SK-N-DZ (cell line): ENCODE measurements at places on chromosomes 3 and 15.

DNA sequence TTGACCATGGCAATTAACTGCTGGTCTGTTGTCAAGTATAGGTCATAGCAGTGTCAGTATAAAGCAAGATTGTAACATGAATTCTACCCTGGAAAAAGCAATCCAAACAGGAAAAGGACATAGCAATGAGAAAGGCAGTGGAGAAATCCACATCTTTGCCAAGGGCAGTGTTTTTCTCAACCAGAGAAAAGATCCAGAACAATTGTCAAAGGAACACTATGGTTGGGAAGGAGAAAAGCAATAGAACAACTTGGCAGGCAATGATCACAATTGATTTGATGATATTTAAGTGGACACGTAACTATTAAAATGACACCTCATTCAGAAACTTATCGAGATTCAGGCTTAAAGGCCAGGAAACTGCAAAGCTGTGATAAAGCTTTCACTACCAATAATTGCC, 271.1 kb downstream of the DIPK2A start:
- DNase-seq: no peak

DNA sequence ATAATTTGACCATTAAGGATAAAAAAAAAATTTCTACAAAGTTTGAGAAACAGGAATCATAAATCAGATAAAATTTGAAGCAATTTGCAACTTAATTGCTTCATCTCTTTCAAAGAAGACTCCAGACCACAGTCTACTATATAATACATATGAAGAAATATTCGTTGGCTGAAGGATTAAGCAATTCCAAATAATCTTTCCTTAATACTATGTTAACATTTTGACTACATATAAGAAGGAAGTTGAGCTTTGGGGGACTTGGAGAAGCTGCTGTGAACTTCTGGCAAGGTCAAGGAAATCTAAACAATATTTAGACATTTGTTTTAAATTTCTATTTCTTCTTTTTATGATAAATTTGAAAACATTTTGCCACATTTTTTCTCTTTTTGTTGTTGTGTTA, 13.5 kb upstream of the GABRR3 start:
- DNase-seq: no peak

- no peak for DNase-seq
Measured at GRCh38 chr3:120489421-120489820, 38.6 kb upstream of the FSTL1 start.

DNA sequence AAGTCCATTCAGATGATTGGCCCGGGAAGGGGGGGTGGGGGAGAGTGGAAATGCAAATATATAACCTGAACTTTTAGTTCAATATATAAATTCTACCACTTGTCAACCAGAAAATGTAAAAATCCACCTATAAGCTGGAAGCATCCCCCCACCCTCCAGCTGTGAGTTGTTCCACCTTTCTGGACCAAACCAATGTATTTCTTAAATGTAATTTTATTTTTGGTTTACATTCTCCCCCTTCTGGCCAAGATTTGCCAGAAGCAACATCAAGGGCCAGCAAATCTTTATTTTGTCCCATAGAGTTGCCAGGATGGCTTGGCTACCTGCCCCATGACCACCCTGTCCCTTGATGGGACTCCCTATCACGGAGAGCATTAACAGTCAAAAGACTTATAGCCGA, 545.7 kb downstream of the TBL1XR1 start:
- no peak for DNase-seq

DNA sequence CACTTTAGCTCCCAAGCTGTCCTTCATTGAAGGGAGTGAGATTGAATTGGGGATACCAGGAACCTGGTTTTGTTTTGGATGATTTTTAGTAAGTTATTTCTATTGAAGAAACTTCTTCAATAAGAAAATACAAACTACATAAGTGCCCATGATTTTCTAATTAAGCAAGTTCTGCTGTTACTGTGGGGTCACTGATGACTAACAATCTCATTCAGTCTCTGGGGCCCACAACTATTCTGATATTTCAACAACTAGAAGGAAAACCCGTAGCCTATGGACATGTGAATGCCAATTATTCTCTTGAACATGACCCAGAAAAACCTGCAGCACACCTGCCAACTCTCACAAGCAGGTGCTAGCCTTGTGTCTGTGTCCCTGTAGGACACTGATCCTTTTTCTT, 184.6 kb downstream of the DCLK3 start:
- no peak for DNase-seq

- no peak for DNase-seq
Measured at GRCh38 chr15:90598031-90598577, 68.4 kb downstream of the CRTC3 start.

DNA sequence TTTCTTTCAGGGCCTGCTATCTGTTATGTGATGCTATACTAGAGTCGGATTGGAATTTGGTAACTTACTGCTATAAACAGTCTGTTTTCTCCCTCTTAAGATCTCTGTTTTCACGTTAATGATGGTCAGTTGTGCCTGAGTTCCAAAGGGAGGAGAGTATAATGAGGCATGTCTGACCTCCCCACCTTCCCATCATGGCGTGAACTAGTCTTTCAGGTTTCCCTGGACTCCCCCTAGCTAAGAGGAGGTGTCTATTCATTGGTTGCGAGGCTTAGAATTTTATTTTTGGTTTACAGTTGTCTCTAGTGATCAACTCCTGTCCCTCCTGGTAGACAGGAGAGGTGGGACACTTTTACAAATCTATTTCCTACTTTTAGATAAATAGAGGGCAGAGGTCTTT, 27.8 kb upstream of the PXYLP1 start:
- no peak for DNase-seq

GRCh38 chr3:180704532-180704931, 25.2 kb upstream of the CCDC39 start:
- DNase-seq: no peak

- DNase-seq: no peak
Measured at GRCh38 chr3:147407498-147408187, 1.3 kb upstream of the ZIC4 start.

- no peak for DNase-seq
Measured at GRCh38 chr15:50057905-50058639, 61.0 kb downstream of the ATP8B4 start.

DNA sequence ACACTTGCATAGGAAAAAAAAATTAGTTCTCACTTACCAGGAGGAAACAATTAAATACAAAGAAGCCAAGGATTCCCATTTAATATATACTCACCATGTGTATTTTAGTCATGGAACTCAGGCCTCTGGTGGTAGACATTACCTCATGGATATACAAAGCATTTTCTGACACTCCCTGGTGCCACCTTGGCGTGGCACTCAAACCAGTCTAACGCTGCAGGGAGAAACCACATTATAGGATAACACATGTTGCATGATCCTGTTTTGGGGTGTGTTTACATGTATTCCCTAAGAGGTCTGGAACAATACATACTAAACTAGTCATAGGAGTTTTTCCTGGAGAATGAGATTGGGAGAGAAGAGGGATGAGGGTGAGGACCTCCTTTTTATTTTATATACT, 5.9 kb upstream of the RTF1 start:
- no peak for DNase-seq

DNA sequence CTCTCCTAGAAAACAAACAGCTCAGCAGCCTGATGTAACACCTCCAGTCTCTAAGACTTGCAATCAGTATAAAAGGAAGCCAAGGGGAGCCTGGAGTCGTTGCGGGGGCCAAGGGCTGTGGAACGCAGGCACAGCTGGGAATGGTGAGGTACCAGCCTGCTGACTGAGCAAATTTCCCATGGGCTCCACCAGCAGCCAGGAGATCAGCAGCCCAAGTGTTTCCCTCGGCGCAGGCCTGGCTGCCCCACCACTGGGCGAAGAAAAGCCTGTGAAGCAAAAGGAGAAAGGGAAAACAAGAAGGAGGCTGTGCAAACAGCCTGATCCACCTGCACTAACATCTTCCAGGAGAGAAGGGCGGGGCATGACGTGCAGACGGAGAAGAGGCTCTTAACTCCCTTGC, 155.3 kb downstream of the SHQ1 start:
- DNase-seq: no peak

GRCh38 chr3:111859974-111860859, 1.2 kb downstream of the PHLDB2 start:
- DNase-seq: peak; percentile 74

DNA sequence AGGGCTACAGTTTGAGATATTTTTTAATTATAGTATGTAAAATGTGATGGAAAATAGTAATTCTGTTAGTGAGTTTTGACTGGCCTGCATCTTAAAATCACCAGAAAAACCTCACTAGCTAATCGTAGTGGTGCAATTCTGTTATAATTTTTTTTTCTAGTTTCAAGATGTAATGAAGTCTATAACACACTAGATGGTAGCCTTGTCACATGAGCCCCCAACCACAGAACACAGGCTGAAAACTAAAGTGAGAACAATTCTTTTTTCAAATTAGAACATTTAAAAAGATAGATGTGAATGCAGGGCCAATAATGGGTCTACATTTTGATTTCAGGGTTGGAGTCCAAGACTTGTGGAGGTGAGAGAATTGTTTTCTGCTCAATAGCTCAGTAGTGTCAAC, 83.3 kb upstream of the KCNH8 start:
- peak; percentile 75 for DNase-seq

GRCh38 chr3:142098964-142099363, 50.4 kb downstream of the TFDP2 start:
- no peak for DNase-seq

- no peak for DNase-seq
Measured at GRCh38 chr3:4063916-4064574, 239.1 kb upstream of the SETMAR start.

- no peak for DNase-seq
Measured at GRCh38 chr3:149678351-149678950, 20.6 kb upstream of the WWTR1 start.

- DNase-seq: peak; percentile 57
Measured at GRCh38 chr15:51735228-51736010, 2.0 kb downstream of the LYSMD2 start.

GRCh38 chr3:61526308-61526707, 35.1 kb upstream of the PTPRG start:
- no peak for DNase-seq

DNA sequence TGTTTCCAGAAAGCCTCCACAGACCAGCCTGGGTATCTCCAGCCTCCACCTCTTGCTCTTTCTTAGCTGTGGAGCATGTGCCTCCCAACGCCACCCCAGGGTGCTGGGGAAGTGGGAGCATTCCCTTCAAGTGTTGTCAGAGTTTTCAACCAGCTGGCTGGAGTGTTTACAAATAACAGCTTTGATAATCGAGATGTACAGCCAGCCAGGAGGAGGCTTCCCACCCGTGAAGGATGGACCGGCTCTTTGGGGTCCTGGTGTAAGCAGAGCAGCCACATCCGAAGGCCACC, 8.5 kb upstream of the OXTR start:
- no peak for DNase-seq

DNA sequence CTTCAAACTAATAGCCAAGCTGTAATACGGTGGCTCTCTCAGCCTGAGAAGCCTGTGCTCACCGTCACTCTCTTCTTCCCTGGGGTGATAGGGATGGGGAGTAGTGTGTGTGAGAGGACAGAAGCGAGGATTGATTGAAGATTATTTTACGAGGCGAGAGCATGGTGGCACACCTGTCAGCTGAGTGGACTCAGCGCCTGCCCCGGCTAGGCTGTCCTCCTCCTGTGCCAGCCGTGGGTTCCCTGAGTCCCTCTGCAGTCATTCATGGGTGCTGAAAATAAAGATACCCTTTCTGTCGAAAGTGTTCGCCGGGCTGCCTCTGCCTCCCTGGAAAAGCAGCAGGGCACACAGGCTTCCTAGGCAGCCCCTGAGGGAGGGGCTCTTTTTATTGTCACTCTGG, 124.1 kb downstream of the PGPEP1L start:
- DNase-seq: no peak

DNA sequence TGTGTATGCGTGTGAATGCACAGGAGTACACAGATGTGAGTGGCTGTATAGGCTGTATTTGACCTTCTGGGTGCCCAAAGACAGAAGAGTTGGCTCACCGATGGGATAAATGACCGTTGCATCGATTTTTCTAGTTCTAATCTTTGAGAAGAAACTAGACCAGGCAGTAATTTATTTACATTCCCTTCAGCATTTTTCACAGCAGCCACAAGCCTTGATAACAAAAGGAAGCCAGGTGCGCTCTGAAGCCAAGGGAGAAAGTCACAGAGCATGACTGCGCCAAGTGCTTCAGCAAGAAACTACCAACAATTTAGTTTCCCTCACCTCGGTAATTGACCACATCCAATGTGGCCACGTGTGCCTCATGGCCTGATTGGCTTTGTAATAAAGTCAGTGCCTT, 5.9 kb upstream of the FAM3D start:
- DNase-seq: no peak

GRCh38 chr3:45232521-45232920, 6.4 kb upstream of the TMEM158 start:
- no peak for DNase-seq

GRCh38 chr3:13653631-13654279, 104.8 kb downstream of the FBLN2 start:
- no peak for DNase-seq

GRCh38 chr15:77044228-77045042, 26.5 kb downstream of the TSPAN3 start:
- DNase-seq: no peak

DNA sequence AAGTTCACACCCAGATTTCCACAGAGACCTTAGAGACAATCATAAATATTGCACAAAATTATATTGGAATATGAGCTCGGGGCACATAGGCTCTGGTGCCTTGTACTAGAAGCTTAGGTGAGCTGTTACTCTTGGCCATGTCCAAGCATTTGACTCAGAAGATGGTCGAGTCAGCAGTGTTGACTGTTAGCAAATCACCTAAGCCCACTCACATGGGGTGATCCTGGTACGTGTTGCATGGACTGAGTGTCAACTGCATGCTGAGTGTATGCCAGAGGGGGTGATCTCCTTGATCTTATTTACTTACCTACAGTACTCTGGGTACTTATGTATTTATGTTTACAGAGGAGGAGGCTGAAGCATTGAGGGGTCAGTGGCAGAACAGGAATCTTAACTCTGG, 14.0 kb downstream of the SMAD3 start:
- no peak for DNase-seq

DNA sequence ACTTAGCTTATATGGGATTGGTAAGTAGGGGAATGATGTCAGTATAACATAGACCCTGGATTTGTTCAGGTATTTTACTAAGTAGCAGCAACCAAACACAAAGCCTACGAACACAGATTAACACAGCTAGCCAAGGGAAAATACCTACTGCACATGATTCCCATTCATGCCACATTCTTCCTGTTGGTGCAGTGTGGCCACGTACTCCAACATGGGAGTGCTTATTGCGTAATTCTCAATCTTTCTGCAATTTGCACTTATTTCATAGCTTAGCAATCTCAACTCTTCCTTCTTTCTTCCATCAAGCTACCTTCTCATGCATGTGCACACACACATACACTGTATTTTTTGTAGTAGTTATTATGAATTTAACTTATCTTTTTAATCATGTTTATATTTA, 186.8 kb downstream of the IL5RA start:
- no peak for DNase-seq
